ENCODE measurements at places on chromosomes 5 and 9.

DNA sequence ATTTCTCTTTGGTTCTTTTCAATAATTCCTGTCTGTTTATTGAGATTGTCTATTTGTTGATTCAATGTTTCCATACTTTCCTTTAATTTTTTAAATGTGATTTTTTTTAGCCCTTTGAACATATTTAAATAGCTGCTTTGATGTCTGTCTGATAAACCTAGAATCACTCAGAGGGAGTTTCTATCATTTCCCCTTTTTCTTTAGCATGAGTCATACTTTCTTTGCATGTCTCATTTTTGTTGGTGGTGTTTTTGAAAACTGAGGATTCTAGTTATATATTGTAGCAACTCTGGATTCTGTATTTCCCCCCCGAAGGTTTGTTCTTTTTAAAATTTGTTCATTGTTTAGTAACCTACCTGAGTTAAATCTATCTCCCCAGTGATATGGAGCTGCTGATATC lies 24.2 kb upstream of the ZNF618 start:
- no peaks in the 10 kb centered on the region for H3K36me3 ChIP-seq
- DNase-seq = no peak
- H3K27ac ChIP-seq = no peak overlapping the region
- H3K27me3 ChIP-seq = no peaks in the 10 kb centered on the region
- no peak overlapping the region for H3K4me3 ChIP-seq

- H3K27ac ChIP-seq = no peak overlapping the region
- DNase-seq = no peak
- H3K27me3 ChIP-seq = no peaks in the 10 kb centered on the region
- no peaks in the 10 kb centered on the region for H3K4me1 ChIP-seq
- H3K36me3 ChIP-seq = peaks cover 15% of the 10 kb centered on the region
Observed at GRCh38 chr9:97474372-97474925, 27.0 kb upstream of the TMOD1 start.

DNA sequence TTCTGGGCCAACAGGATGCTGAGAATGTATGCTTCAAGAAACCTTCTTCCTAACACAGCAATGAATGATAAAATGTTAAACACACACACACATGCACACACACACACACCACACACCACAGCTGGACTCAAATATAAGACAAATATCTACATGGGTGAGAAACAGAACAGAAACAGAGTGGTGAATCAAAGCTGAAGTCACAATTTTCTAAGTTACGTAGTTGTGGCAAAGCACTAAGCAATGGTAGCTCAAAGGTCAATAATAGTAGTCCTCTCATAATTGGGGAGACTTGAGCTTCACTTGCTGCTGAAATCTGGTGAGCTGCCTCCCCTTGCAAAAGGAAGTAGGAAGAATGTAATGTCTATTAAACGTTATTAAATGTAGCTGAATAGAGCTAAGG lies 33.7 kb upstream of the ITGA1 start:
- no peaks in the 10 kb centered on the region for H3K36me3 ChIP-seq
- H3K4me1 ChIP-seq = no peaks in the 10 kb centered on the region
- DNase-seq = no peak

DNA sequence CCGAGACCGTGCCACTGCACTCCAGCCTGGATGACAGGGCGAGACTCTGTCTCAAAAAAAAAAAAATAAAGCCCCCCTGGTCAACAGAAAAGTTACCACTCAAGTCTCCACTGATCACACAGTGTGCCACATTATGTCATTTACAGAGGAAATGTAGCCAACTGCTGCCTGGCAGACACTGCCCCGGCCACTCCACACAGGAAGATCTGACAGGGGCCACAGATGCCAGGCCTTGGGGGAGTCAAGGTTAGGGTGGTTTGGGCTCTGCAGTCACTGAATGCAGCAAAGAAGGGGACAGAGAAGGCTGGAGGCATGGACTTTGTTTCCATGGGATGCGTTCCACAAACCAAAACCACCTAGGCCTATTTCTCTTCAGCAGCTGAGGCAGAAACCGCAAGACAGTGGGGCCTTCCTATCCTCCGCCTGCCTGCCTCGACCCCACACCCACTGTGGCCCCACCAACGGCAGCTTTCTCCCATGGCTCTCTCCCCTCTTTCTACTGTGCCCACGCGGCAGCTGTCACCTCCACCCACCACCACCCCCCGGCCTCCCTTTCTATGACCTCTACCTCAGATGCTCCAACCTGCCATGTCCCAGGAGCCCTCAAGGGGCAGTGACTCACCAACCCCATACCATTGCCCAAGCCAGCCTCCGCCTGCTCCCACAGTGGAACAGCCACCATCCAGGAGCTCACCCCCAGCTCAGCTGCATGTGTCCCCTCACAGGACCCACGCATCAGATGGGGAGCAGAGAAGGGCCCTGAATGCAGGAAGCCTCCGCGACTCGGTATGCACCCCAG lies 12.4 kb downstream of the IPPK start:
- H3K27me3 ChIP-seq = no peaks in the 10 kb centered on the region
- no peaks in the 10 kb centered on the region for H3K36me3 ChIP-seq
- H3K4me1 ChIP-seq = no peaks in the 10 kb centered on the region
- no peak overlapping the region for H3K4me3 ChIP-seq

DNA sequence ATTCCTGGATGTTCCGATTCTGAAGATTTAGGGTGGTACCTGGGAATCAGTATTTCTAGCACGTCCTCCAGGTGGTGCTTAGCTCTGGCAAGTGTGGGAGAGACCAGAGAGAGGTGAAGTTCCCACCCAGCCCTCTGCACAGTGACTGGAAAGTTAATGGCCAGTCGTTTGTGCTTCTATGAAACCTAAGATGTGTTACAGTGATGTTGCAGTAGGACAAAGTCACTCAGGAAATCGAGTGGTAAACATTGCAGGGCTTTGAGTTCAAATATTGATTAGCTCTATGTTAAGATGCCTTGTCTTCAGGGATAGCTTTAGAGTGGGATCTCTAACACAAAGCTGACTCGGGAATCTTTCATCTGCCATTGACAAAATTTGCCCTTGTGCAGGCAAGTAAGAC lies 55.6 kb downstream of the PIK3R1 start:
- no peak for DNase-seq
- peaks cover 94% of the 10 kb centered on the region for H3K4me1 ChIP-seq
- H3K27me3 ChIP-seq = no peaks in the 10 kb centered on the region
- no peak overlapping the region for H3K4me3 ChIP-seq
- H3K27ac ChIP-seq = no peak overlapping the region

- H3K4me3 ChIP-seq = no peak overlapping the region
- H3K36me3 ChIP-seq = no peaks in the 10 kb centered on the region
- no peak overlapping the region for H3K27ac ChIP-seq
- no peaks in the 10 kb centered on the region for H3K4me1 ChIP-seq
Observed at GRCh38 chr9:109742776-109743348, 37.1 kb upstream of the PALM2AKAP2 start.

GRCh38 chr5:181167814-181168488 lies 20.6 kb downstream of the OR2V2 start:
- H3K4me1 ChIP-seq = peaks cover 17% of the 10 kb centered on the region
- peaks cover 9% of the 10 kb centered on the region for H3K27me3 ChIP-seq
- H3K4me3 ChIP-seq = no peak overlapping the region
- DNase-seq = no peak

- no peaks in the 10 kb centered on the region for H3K27me3 ChIP-seq
- H3K4me3 ChIP-seq = no peak overlapping the region
- no peaks in the 10 kb centered on the region for H3K36me3 ChIP-seq
- H3K27ac ChIP-seq = no peak overlapping the region
- no peak for DNase-seq
Observed at GRCh38 chr5:124263680-124264491, 482.6 kb downstream of the ZNF608 start.

- no peak for DNase-seq
- peaks cover 6% of the 10 kb centered on the region for H3K4me1 ChIP-seq
- H3K4me3 ChIP-seq = no peak overlapping the region
- H3K27ac ChIP-seq = no peak overlapping the region
Observed at GRCh38 chr9:123108976-123109375, 75.5 kb downstream of the GPR21 start.

DNA sequence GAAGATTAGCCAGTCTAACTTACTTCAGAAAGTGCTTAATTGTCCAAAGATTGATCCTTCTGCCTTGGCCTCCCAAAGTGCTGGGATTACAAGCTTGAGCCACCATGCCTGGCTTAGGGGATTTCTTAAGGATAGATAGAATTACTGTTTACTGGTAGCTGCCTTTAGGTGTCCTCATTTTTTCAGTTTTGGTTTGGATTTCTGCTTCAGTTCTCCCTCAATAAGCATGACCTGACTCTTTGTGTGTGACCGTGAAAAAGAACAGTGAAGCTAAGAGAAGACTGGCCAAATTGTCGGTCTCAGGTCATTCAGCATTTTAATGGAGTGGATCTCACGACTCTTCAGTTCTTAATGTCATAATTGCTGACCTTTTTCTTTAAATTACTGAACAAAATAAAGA lies 22.9 kb upstream of the CMYA5 start:
- H3K27ac ChIP-seq = no peak overlapping the region
- H3K4me3 ChIP-seq = no peak overlapping the region

DNA sequence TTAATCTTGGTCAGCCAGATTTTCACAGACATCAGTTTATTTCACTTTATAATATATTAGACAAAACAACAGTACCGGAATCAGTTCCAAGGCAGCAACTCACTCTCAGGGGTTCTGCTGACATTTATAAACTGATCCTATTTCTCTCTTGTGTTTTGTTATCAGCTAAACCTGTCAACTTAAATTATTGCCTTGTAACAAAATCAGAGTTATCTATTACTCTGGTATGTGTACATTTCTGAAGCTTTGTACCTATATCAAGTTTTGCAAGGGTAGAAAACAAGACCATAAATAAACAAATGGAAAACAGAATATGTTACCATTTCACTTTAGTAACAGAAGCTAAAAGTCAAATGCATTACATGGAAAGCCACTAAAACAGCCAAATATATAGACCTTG lies 122.1 kb downstream of the SIL1 start:
- no peaks in the 10 kb centered on the region for H3K36me3 ChIP-seq
- DNase-seq = no peak

DNA sequence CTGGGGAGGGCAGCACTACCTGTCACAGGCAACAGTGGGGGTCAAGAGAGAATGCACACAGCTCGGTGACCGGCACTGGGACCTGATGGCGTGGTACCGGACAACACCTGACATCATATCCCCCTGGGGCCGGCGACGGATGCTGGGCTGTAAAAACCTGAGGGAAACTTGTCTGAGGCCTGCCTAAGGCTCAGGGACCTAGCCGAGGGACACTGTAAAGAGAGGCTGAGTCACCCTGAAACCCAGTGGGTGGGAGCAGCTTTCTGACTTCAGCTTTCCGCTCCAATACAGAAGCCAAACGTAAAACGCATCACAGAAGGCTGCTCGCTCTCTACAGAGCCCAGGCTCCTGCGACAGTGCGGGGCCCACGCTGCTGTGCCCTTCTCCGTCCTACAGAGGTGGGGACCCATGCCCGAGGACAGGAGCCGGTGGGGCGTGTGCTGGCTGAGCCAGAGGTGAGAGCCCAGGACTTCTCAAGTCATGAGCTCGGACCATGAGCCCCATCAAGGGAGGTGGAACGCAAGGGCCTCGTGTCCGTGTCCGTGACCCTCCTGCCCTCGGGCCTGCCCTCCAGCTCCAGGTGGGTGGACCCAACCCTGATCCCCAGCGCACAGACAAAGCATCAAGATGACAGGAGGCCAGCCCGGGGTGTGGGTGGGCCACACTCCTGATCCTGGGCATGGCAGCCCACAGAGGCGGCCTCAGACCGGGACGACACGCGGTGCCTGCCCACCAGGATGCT lies 5.3 kb downstream of the RALGDS start:
- no peak for DNase-seq
- H3K27ac ChIP-seq = peak overlapping the region; percentile 43
- no peaks in the 10 kb centered on the region for H3K36me3 ChIP-seq
- no peak overlapping the region for H3K4me3 ChIP-seq
- H3K27me3 ChIP-seq = no peaks in the 10 kb centered on the region
- peaks cover 65% of the 10 kb centered on the region for H3K4me1 ChIP-seq

DNA sequence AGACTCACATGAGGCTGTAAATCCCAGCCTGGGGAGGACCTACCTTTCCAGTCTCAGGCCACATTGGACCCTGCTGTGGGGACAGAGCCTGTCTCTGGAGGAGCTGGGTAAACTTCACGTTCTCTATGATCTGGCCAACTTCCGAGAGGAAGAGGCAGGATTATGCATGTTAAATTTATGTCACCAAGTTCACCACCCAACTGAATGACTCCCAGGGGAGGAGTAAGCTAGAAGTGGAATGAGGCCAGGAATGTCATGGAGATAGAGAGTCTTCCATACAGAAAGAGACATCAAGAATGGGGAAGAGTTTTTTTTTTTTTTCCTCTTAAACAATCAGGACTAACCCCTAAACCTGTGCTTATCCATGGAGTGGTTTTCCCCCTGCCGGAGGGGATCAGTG lies 90.3 kb upstream of the PALM2AKAP2 start:
- no peak for DNase-seq
- no peaks in the 10 kb centered on the region for H3K36me3 ChIP-seq
- H3K4me3 ChIP-seq = no peak overlapping the region
- no peaks in the 10 kb centered on the region for H3K27me3 ChIP-seq

GRCh38 chr5:2260211-2261003 lies 377.7 kb upstream of the IRX4 start:
- no peaks in the 10 kb centered on the region for H3K4me1 ChIP-seq
- no peaks in the 10 kb centered on the region for H3K27me3 ChIP-seq
- no peak for DNase-seq
- H3K27ac ChIP-seq = no peak overlapping the region
- H3K36me3 ChIP-seq = no peaks in the 10 kb centered on the region

DNA sequence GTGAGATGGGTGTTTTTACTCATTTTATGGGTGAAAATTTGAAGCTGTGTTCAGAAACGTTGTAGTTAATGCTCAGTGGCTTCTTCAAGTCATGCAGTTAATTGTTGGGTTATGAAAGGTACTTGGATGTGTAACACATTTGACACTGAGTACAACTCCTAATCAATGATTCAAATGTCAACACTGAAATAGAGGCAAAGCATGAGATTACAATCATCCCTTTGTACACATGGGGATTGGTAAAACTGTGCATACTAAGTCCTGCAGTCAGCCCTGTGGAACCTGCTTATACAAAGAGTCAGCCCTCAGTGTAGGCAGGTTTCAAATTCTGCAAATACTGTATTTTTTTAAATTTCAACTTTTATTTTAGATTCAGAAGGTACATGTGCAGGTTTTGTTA lies 3.3 kb downstream of the ABLIM3 start:
- H3K27ac ChIP-seq = no peak overlapping the region
- no peaks in the 10 kb centered on the region for H3K36me3 ChIP-seq
- peaks cover 8% of the 10 kb centered on the region for H3K27me3 ChIP-seq
- DNase-seq = no peak
- no peak overlapping the region for H3K4me3 ChIP-seq
- H3K4me1 ChIP-seq = peaks cover 5% of the 10 kb centered on the region

- peak; percentile 84 for DNase-seq
- no peaks in the 10 kb centered on the region for H3K27me3 ChIP-seq
- peaks cover 67% of the 10 kb centered on the region for H3K4me1 ChIP-seq
- no peaks in the 10 kb centered on the region for H3K36me3 ChIP-seq
- H3K27ac ChIP-seq = peak within 1 kb of the TSS; percentile 79
- peak within 1 kb of the TSS; percentile 85 for H3K4me3 ChIP-seq
Observed at GRCh38 chr5:177357459-177358351, at the start of gene RGS14. Gene RGS14 (plus strand): TSS chr5:177357924. CDS start chr5:177358025, 101 bp downstream.

All from CD8-positive, alpha-beta memory T cell (primary cell).